ENCODE measurements at places on chromosomes 5 and 9.

- DNase-seq: no peak
Observed at GRCh38 chr9:107351382-107352045, 68.4 kb downstream of the RAD23B start.

GRCh38 chr5:156376751-156377150 lies 49.8 kb downstream of the SGCD start:
- DNase-seq: no peak

GRCh38 chr5:884345-885126 lies 8.1 kb downstream of the BRD9 start:
- DNase-seq: no peak

- no peak for DNase-seq
Observed at GRCh38 chr9:136081826-136082495, 13.1 kb downstream of the NACC2 start.

DNA sequence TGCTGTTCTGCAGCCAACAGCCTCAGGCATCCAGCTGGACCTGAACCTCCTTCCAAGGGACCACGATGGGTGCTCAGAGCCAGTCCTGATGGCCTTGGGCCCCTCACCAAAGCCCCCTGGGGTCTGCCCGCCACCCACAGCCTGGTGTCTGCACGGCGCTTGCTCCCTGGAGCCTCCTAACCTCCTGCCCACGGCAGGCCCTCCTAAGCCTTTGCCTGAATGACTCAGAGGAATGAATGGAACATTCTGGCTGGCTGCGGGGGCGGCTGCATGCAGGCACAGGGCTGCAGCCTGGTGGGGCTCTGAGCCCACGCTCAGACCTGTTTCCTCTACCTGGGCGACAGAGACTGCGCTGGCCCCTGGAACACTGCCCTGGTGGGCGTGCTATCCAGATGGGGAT lies 6.9 kb downstream of the SOHLH1 start:
- peak; percentile 61 for DNase-seq

GRCh38 chr5:160444407-160444806 lies 22.8 kb downstream of the PTTG1 start:
- DNase-seq: no peak

DNA sequence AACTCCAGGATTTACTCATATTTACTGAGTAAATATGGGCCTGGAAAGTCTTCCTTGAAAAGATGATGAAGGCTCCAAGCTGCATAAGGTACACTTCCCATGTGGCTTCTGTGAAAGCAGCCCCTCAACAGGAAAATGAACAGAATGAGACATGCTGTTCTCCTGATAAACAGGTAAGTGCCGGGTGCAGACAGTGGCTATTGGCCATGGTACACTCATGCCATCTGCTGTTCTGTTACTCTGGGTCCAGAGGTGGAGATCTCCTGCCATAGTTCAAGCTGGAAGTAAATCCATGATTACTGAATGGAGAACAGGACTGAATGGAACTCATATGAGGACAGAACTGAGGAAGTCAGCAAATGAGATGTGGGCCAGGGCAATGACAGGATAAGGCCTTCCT lies 103.6 kb downstream of the SLIT3 start:
- no peak for DNase-seq

GRCh38 chr9:21919377-21920362 lies 74.5 kb downstream of the CDKN2A start:
- no peak for DNase-seq

DNA sequence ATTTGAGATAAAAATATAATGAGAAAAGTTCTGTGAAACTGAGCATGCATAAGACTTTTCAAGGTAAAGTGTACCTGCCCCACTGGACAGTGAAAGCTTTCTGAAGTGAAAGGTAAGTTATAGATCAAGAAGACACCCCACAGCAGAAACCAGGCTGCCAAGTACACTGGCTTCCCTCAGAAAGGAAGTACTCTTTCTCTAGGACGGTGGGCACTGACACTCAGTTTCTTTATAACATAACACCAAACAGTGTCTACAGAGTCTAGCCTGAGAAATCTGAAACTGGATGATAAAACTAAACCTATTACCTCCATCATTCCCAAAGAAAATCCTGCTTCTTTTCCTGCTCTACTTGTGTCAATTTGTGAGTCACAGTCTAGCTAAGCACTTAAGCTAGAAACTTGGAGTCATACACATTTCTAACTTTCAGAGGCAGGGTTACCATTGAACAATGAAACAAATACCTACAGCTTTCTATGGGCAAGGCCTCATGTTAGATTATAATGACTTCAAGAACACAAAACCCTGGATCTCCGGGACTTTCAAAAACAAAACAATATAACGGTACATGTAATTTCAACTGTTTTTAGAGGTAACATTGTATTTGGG lies 136.7 kb downstream of the CPLANE1 start:
- no peak for DNase-seq

DNA sequence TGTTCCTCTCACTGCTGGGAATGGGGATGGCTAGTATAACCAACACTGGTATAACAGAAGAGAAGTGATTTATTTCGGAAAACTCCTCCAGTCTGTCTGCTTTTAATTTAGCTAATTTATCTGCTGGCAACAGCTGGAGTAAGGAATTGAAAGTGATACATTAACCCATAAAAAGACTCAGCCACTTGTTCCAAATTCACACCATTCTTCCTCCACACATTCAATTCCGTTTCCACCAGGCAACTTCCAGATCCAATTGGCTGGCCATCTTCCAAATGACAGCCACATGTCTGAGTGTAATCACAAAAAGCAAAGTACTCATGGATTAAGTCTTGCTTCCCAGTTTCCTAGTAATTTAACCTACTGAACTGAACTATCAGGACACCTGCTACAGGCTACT lies 77.1 kb upstream of the RETREG1 start:
- no peak for DNase-seq

GRCh38 chr9:98906273-98907040 lies 37.2 kb upstream of the COL15A1 start:
- no peak for DNase-seq

GRCh38 chr5:35651002-35651756 lies 33.5 kb downstream of the SPEF2 start:
- peak; percentile 2 for DNase-seq

GRCh38 chr5:14399054-14399692 lies 182.4 kb upstream of the OTULINL start:
- DNase-seq: no peak

- no peak for DNase-seq
Observed at GRCh38 chr5:14574891-14575508, 6.6 kb upstream of the OTULINL start.

DNA sequence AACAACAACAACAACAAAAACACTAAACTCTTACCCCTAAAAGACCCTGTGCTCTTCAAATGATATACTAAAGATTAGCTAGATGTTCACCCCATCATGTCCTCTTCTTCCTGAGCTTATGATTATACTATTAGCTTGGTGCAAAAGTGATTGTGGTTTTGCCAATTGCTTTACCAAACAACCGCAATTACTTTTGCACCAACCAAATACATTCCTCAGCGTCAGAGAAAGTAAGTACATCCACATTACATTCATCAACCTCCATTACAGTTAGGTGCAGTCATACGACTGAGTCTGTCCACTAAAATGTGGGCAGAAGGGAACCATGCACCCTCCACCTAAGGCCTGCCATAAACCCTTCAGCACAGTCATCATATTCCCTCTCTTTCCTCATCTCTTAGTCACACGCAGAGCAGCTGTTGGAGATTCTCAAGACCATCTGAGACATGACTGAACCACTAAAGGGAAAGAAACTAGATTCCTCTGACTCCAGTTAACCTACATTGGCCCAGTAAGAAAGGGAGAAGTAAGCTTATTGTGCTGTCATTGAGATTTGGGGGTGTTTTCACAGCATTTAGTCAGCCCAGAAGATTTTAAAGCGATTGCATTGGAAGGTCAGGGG lies 181.6 kb upstream of the TLE4 start:
- DNase-seq: no peak

DNA sequence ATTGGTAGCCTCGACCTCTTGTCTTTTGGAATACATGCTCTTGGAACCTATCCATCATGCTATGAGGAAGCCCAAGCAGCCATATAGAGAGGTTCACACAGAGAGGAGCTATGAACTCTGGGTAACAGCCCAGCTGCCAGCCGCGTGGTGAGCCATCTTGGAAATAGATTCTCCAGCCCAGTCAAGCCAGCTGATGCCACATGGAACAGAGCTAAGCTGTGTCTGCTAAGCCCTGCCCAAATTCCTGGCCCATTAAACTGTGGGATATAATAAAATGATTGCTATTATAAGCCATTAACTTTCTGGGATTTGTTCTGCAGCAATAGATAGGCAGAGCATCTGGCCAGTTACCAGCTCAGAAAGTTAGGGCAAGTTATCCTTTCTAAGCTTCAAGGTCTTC lies 4.9 kb upstream of the PRUNE2 start:
- no peak for DNase-seq

GRCh38 chr5:173839117-173839713 lies 48.9 kb upstream of the CPEB4 start:
- no peak for DNase-seq

DNA sequence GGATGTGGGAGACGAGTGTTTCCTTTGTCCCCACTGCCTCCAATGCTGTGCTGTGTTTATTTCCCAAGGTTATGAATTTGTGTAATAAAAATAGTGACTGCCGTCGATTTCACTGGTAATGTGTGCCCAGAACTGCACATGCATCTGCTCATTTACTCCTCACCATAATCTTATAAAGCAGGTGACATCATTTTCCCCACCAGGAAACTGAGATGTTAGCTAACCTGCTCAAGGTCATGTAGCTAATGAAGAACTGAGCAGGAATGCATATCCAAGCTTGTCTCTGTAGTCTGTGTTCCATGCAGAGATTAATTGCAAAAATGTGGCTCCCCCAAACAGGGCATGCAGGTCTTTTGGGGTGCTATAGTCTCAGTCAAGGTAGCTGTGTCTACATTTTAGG lies 224.4 kb downstream of the TENT4A start:
- DNase-seq: no peak

DNA sequence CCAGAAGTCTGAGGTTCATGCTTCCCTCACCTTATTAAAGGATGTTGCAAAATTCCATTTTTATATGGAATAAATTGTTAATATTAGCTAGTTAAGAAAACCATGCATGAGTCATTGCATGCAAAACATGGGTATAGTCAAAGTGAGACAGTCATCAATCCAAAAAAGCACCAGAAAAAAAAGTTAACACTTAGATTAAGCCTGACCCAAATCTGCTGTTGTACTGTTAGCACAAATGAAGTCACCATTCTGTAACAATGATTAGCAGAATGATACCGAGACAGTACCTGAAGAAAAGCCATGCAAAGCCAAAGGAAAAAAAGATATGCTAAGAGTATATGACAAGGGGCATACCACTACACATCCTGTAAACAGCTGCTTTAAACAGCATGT lies 49.5 kb downstream of the PKD2L2 start:
- no peak for DNase-seq

DNA sequence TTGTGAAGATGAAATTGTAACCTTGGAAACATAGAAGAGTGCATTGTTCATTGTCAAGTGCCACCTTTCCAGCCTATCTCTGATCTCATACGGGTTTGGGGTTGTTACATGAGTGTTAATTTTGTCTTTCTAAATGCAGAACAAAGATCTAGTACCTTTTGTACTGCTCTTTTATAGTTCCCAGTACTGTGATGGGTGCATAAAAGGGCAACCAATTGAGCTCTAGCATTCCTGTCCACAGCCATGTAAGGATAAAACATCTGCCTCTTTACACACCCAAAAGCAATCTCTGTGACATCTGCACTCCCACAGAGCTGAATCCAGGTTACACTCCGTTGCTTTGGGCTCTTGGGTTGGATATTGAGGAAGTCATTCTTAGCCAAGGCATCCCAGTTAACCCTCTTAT lies 255.2 kb downstream of the SGCD start:
- no peak for DNase-seq

DNA sequence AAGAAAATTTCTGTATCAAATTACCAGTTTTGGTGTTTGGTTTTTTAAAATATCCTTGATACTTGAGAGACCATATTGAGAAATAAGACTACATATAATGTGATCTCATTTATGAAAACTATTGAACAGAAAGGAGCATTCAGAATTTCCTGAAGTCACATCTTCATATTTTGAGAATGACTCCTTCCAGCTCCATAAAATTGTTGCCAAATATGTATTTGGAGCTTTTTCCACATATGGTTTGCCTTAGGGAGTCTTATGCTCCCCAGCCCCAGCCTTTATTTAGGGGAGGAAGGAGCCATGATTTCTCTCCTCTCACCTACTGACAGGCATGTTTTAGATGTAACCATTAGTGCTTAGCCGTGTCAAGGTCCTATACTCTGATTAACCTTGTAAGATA lies 51.1 kb downstream of the GCNT1 start:
- DNase-seq: no peak

DNA sequence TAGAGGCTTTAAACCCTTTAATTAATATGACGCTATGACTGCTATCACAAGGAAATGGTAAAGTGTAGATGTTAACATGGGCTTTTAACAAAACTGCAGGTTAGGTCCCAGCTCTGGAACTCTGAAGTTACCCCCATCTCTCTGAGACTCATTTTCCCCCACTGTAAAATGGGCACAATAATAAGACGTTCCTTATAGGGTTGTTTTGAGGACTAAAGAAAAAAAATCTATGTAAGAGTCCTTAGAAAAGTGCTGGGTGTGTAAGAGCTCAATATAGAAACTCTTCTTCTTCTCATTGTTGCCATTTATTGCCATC lies 45.8 kb upstream of the STK32A start:
- DNase-seq: no peak

GRCh38 chr5:136374003-136374402 lies 8.7 kb upstream of the TRPC7 start:
- DNase-seq: no peak

DNA sequence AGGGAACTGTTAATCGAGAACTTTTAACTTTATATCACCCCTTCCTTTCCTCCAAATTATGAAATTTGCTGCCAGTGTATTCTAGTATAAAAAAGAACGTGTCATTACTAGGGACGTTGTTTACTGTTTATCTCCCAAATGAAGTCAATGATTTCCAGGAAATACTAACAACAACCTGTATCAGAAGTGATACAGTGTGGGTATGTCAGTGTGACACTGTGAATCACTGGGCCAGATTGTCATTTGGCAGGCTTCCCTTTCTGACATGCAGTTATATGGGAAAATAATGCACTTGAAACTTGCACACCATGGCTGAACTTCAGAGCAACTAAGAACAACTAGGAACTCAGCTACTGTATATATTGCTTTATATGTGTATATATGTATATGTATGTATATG lies 12.6 kb downstream of the ZNF462 start:
- no peak for DNase-seq

- no peak for DNase-seq
Observed at GRCh38 chr9:134356496-134357470, 30.5 kb downstream of the RXRA start.

DNA sequence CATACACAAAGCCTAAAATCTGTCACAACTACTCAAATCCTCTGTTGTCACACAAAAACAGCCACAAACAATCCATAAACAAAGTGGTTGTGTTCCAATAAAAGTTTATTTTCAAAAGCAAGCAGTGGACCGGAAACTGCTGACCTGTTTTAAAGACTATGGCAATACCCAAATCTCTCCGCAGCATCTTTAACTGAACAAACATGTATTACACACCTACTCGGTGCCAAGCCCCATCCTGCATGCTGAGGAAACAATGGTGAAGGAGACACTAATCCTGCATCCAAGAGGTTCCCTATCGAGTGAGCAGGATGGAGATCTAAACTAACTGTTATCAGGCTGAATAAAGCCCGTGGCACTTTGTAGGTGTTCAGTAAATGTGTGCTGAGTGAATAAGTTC lies 11.2 kb downstream of the CDK5RAP2 start:
- no peak for DNase-seq

Measured in nucleus accumbens (tissue), 56 donors.